ENCODE measurements at places on chromosomes 16 and 17. TPM values are rescaled to one million over a fixed set of nuclear protein-coding genes. Genes with fewer than 3 reads are reported as not detected.

EPX gene
- polyA plus RNA-seq, result not detected

MTMR4 gene
- polyA plus RNA-seq, result 8.2 TPM

ARHGAP44 gene
- 0.33 TPM for polyA plus RNA-seq

C1QTNF1 gene
- polyA plus RNA-seq, result 5.7 TPM

GABARAPL2 gene
- polyA plus RNA-seq, result 257 TPM

WFDC1 gene
- 0.35 TPM for polyA plus RNA-seq

LRRC37A gene
- 1.3 TPM for polyA plus RNA-seq

CMTM2 gene
- polyA plus RNA-seq, result not detected

PRSS27 gene
- 0.80 TPM for polyA plus RNA-seq

Data from GM23248 (cell line).